ENCODE measurements at places on chromosomes 12 and 14.

- DNase-seq, result no peak
These were observed 1330.1 kb upstream of the USP15 start for GRCh38 chr12:60930151-60930550.

DNA sequence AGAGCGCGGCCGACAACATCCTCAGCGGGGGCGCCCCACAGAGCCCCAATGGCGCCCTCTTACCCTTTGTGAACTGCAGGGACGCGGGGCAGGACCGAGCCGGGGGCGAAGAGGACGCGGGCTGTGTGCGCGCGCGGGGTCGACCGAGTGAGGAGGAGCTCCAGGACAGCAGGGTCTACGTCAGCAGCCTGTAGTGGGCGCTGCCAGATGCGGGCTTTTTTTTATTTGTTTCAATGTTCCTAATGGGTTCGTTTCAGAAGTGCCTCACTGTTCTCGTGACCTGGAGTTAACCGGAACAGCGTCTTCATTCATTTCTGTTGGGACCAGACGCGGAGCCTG is 103.8 kb upstream of the FKBP4 start:
- DNase-seq, result no peak

- no peak for DNase-seq
These were observed 225.4 kb downstream of the APAF1 start for GRCh38 chr12:98870504-98870903.

DNA sequence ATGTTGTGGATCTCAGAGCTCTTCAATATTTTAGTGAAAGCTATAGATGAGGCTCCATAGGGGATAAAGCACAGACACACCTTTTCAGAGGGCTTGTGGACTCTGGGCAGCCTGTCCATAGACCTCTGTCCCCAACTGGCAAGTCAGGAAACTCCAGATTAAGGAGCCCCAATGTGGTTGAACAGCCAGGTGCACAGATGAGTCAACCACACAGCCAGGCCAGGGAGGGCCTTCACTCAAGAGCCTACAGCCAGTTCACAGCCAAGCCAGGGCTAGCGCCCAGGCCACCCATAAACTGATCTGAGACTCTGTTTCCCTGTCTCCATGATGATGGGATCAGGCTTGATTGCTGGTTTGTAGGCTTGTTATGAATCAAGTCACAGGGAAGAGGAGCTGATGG is 1.0 kb upstream of the BDKRB2 start:
- DNase-seq, result no peak

Measured in naive thymus-derived CD4-positive, alpha-beta T cell (primary cell).